ENCODE measurements at places on chromosomes 12 and 14. TPM values are rescaled to one million over a fixed set of nuclear protein-coding genes. Genes with fewer than 3 reads are reported as not detected.

Gene FOXN4
- total RNA-seq, result not detected

DNA sequence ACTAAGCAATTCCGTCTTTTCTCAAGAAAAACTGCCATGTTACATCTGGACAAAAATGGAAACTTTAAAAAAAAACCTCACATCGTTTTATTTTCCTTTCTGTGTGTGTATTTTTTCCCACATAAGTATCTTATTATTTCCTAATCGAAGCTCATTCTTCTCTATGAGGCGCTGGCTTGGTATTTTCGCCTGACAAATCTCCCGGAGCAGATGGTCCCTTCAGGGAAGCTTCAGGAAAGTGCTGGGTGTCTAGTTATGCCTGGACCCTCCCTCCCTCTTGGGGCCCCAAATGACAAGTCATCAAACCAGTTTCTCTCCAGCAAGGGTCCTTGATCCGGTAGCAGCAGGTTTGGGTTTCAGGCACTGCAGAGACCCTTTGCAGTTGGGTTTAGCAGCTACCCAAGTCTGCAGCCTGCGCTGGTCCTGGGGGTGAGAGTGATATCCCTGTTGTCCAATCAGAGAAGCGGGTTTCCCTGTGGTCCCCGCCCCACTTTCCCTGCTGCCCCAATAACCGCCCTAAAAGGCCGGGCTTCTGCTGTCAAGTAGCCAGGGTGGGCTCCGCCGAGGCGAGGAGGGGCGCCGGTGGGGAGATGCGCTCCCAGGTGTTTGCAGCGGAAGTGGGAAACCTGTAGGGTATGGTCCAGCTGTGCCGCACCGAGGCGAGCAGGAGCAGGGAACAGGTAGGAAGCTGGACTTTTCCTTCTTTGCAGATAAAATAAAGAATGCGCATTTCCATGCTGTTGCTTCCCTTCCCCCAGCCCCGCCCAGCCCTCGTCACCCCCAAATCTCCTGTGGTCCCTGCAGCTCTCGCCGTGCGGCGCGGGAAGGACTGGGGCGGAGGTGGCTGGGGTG is at the start of gene CNTN1:
Gene CNTN1 (plus strand): TSS at position 527 of the 852 bp plus-strand sequence.
- DNase-seq, result peak; percentile 51

GRCh38 chr12:16870845-16871244 is 264.9 kb upstream of the LMO3 start:
- no peak for DNase-seq

Gene VRTN
- not detected for total RNA-seq

- no peak for DNase-seq
Measured at GRCh38 chr12:48183091-48183875, at the start of gene CCDC184. TSS of gene CCDC184 (plus strand) at chr12:48183644. CDS start at chr12:48184123, 479 bp downstream.

DNA sequence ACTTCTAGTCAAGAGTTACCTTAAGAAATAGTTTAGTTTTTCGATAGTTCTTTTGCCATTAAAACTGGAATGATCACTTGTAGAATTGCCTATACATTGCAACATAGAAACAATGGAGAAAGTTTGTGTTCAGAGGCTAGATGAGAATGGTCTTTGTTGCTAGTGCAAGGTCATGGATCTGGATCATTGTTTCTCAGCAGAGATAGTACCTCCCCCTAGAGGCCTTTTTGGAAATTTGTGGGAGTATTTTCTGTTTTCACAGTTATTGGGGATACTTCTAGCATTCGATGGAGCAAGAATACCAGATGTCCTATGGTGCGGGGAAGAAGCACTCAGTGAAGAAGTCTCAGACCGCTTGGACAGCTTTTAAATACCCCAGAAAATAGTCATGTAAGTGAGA is 138.8 kb upstream of the HMGA2 start:
- no peak for DNase-seq

GRCh38 chr12:117890137-117890536 is 78.7 kb downstream of the KSR2 start:
- DNase-seq, result no peak

Gene RNASE4
- 177 TPM for total RNA-seq

DNA sequence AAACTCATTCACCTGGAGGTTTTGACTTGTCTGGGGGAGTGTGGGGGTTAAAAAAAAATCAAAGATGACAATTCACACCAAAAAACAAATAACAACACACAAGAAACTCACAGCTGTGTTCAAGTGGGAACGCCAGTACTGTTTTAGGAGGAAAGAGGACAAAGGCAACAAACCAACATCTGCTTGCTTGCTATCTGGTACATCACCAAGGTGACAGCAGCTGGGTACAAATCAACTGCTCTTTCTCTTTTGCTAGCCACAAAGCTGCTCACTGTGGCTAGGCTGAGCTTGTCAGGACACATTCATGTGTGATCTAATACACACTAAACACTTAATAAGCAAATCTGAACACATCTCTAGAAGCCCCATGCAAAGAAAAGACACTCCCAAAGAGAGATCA is 128.0 kb upstream of the RAP1B start:
- no peak for DNase-seq

Measured in breast epithelium (tissue), 4 donors.